DMS153 (cell line): ENCODE measurements at places on chromosomes 7 and 10.

DNA sequence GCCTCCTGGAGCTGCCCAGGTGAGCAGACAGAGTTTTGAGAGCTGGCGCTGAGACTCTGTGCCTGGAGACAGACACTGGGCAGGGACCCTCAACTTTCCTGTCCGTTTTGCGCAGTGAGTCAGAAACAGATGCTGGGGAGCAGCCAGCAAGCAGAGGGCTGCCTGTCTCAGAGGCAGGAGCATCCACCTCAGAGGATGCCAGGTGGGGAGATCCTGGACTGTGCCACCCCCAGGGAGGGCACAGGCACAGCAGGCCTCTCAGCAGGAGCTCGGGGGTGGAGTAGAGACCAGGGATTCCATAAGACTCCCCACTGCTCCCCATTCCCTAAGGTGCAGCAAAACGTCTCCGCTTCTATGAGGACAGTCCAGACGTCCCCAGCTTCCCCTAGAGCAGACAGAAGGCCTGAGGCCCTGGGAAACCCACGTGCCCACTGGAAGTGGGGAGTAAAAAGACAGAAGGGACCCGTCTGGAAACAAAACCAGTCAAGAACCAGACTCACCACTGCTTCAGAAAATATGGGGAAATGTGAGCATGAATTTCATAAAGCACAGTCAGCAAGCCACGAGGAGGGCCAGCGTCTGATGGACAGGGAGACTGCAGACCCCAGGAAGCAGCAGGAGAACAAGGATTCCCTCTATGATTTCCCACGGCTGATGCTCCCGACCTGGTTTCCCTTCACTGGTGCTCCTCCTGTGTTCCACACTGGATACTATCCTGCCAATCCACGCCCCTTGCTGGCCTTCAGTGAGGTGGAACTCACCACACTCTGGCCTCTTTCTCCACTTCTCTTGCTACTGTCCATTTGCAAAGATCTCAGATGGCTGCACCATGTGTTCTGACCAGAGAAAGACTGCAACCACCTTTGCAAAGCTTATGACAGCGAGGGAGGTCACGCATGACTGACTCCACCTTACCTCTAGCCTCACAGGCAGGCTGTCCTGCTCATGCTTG lies 151.3 kb upstream of the FAM20C start:
- DNase-seq, result no peak

DNA sequence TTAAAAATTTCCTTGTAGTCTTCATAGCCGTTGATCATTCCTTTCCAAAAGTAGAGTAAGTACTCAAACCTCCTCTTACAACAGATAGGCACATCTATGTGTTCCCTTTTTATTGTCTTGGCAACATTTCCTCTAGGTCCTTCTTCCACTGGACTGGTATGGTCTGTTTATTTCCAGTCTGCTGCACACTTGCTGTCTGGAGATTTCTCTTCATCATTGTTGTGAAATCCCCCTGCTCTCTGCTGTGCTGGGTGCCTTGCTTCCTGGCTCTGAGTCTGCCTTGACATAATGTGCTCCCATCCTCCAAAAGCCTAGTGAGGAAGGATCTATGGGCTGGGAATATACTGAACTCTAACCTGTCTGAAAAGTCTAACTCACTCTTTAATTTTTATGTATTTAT lies 545.3 kb upstream of the VSTM2A start:
- no peak for DNase-seq

DNA sequence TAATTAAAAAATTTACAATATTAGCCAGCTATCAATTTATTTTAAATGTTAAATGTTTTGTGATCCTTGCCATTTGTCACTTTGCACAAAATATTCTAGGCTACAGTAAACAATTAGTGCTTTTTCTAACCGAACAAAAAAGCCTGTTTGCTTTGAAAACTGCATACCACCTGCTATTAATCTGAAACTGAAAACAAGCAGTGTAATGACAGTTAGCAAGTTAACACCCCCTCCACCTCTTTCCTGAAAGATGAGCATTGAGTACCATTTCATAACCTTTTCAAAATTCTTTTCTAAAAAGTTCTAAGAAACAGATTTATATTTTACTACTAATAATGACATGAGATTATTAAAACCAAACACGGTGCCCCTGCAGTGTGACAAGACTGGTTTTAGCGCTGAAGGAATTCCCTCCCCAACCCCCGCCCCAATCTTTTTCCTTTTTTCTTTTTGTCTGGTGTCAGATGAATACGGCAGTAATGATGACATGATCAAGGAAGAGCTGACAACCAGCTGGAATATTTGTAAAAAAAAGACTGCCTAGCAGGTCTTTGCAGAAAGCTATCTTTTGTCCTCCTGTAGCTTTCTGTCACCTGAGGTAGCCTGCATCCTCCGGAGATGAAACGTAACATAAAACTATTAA lies 175.6 kb downstream of the CHCHD3 start:
- DNase-seq, result no peak

DNA sequence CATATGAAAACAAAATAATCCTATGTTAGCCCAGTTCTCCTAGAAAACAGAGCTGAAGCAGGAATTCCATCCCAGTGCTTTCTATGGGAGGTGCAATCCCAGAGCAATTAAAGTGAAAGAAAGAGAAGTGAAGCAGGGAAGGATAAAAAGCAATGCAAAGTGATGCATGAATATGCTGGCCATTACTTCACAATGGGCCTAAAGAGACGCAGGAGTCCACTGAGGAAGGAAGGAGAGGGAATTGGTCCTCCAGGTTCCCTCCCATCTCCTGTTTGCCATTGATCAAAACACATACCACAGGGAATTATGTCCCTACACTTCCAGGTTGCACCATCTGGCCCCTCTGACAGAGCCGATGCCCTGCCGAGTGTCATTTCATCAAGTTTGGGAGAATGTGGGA lies 392.2 kb upstream of the NFE2L3 start:
- DNase-seq, result no peak

- no peak for DNase-seq
Observed at GRCh38 chr7:100896732-100897608, 1.3 kb upstream of the ACHE start.

- no peak for DNase-seq
Observed at GRCh38 chr10:131871673-131872005, 29.2 kb upstream of the PPP2R2D start.

- no peak for DNase-seq
Observed at GRCh38 chr10:114482480-114483304, 78.4 kb upstream of the AFAP1L2 start.

DNA sequence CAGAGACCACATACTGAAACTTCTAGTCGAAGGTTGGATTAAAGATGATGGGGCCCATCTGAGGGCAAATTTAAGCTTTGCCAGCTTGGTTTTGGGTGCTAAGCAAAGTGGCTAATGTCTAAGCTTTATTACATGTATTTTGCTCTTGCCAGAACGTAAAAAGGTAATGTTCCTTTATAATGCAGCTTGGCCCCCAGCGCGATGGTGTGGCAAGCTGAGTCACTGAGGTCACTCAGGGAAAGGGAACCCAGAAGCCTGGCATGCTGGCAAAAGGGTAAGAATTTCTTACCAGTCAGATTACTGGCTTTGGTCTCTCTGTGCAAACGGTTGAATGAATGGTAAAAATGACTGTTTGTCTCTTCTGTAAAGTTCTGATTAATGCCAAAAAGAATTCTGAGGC lies 158.3 kb upstream of the KCND2 start:
- DNase-seq, result no peak

DNA sequence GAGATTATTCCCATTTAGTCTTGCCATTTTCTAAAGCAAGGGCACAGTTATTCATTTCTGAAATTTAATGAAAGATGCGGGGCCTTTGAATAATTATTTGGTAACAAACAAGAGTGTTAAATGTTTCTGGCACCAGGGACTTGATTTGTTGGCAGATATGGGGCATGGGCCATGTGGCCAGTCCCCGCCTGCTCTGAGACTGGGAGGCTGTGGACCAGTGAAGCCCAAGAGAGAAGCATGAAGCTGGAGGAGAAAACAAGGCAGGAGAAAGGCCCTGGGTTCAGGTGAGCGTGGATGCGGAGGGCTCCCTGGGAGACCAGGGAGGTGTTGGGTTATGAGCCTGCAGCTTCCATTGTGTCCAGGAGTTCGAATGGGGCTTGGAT lies 378.5 kb downstream of the TCERG1L start:
- no peak for DNase-seq

GRCh38 chr10:71309919-71310318 lies 9.1 kb upstream of the SLC29A3 start:
- no peak for DNase-seq

- DNase-seq, result no peak
Observed at GRCh38 chr7:50416527-50417182, 33.5 kb downstream of the FIGNL1 start.

DNA sequence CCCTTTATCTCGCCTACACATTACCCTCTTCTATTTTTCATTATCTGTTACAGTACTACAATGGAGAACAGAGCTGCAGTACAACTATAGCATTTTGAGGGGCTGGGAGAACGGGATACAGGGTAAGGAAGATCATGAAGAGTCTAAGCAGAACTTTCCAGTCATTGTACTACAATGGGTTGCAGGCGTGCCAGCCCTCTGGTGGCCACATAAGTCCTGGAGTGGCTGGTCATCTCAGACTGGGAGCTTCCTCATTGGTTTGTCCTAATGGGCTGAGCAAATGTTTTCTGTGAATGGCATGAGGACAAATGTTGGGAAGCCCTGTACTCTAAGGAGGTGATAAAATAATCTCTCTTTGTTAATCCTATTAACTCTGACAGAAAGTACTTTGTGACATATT lies 33.0 kb downstream of the TMEM106B start:
- peak; percentile 33 for DNase-seq

DNA sequence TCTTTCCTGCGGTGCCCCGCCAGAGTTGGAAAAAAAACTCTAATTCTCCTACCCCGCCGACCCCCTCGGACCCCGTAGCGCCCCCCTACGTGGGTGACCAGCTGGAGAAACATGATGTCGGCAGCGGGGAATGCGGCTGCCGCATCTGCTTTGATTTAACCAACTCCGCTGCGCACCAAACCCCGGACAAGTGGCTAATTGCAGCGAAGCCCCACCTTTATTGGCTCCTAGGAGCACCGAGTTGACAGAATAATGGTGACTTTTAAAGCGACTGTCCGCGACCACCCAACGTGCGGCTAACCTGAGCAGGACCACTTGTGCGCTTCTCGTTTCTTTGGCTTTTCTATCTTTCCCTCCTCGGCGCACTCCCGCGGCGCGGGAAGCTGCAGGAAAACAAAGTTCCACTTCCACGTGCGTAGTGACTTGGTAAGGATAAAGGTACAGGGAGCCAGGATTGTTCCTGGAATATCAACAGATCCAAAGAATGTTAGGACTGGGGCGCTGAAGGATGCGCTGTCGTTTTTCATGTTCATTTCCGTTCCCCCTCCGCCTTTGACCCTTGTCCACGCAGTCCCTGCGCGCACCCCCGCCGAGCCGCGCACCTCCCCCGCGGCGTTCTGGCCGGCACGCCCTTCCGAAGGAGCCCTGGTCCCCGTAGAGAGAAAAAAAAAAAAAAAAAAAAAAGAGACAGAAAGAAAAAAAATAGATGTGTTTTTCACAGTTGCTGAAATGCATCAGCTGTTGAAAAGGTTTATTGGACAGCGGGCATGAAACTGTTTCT lies 1.4 kb downstream of the WNT16 start:
- DNase-seq, result no peak

DNA sequence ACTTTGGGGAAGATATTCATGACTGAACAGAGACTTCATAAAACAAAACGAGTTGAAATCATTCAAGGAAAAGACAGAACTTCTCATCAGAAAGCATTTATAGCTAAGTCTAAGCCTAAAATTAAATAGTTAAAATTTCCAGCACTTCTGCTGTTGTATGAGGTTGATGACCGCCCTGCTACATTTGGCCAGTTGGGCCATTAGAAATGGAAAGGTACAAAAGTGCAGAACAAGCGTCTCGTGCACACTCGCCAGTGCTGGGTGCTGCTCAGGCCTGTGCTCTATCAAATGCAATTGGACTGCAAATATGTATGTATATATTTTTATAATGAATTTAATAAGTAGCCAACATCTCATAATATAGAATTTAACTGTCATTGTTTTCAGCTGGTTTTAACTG lies 34.4 kb upstream of the RNF32 start:
- DNase-seq, result no peak

- DNase-seq, result no peak
Observed at GRCh38 chr7:130096243-130096827, 26.0 kb downstream of the KLHDC10 start.

DNA sequence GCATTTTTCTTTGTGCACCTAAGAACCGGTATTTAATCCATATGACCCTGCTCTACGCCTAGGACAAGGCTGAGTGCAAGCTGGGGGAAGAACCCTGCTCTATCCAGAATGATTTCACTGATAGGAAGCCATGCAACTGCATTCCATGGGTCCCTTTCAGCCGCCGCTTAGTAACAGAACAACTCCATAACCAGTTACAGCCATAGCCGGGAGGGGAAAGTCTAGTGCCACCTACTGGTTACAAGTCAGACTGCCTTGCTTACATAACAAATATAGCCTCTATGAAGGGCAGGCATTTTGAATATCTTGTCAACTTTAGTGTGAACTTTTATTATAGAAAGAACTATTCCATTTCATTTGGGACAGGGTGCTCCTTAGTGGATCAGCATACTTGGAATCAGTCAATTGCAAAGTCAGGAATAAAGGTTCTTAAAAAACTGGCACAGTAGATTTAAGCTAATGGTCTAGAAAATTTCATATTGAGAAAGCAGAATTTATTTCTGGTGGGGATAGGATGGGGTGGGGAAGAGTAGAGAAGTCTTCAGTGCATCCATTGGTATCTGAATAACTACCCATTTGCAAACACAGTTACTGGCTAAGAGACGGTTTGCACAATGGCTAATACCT lies 521.7 kb downstream of the ADRA2A start:
- DNase-seq, result no peak

GRCh38 chr10:15245530-15245929 lies 77.0 kb upstream of the NMT2 start:
- no peak for DNase-seq

GRCh38 chr7:158461824-158462223 lies 125.8 kb downstream of the PTPRN2 start:
- no peak for DNase-seq

DNA sequence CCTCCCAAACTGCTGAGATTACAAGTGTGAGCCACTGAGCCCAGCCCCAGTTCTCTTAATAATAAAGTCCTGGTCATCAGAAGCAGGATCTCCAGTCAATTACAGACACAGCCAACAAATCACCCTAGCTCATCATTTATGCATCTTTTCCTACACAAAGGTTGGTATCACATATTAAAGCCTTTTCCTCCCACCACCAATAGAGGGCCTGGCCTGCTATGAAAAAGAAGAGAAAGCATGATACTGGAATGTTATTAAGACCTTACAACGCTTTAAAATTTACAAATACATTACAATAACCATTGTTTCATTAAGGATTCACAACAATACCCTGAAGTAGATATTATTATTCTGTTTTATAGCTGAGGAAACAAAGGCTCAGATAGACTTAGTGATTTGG lies 25.9 kb downstream of the VAX1 start:
- no peak for DNase-seq

GRCh38 chr10:132942101-132943057 lies at the start of gene CFAP46:
Gene CFAP46 (minus strand): TSS chr10:132942570. CDS start chr10:132942484, 86 bp downstream.
- DNase-seq, result no peak
